ENCODE measurements at places on chromosomes 5 and 9. TPM values are rescaled to one million over a fixed set of nuclear protein-coding genes. Genes with fewer than 3 reads are reported as not detected.

The IRX4 gene
- total RNA-seq: 0.16 TPM

The MELK gene
- 7.6 TPM for total RNA-seq

The WDR36 gene
- 51.0 TPM for total RNA-seq

The PCDHA7 gene
- 0.36 TPM for total RNA-seq

The HOMER1 gene
- total RNA-seq: 5.8 TPM

The ISL1 gene
- total RNA-seq: not detected

The SPATA31C1 gene
- not detected for total RNA-seq
